ENCODE measurements at places on chromosomes 6 and 20. TPM values are rescaled to one million over a fixed set of nuclear protein-coding genes. Genes with fewer than 3 reads are reported as not detected.

- H3K36me3 ChIP-seq = no peaks in the 10 kb centered on the region
- H3K27ac ChIP-seq = no peak overlapping the region
- H3K4me1 ChIP-seq = no peaks in the 10 kb centered on the region
- no peak for DNase-seq
These were observed 16.2 kb downstream of the RAB44 start for GRCh38 chr6:36713846-36714245.

DNA sequence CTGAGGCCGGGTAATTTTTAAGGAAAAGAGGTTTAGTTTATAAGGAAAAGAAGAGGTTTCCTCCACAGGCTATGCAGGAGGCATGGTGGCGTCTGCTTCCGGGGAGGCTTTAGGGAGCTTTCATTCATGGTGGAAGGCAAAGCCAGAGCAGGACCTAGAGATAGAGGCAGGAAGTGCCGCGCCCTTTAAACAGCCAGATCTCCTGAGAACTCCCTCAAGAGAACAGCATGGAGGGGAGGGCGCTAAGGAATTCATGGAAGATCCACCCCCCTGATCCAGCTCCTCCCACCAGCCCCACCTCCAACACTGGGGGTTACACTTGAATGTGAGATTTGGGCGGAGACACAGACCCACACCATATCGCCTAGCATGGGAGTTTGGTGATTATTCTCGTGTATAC is 13.9 kb upstream of the DACT2 start:
- H3K4me1 ChIP-seq = no peaks in the 10 kb centered on the region
- H3K27ac ChIP-seq = no peak overlapping the region
- H3K27me3 ChIP-seq = peaks cover 22% of the 10 kb centered on the region
- no peak overlapping the region for H3K4me3 ChIP-seq
- no peaks in the 10 kb centered on the region for H3K36me3 ChIP-seq
- no peak for DNase-seq

GRCh38 chr20:59322585-59323454 is 22.4 kb downstream of the EDN3 start:
- H3K4me3 ChIP-seq = no peak overlapping the region
- no peak for DNase-seq
- peaks cover 8% of the 10 kb centered on the region for H3K27me3 ChIP-seq
- no peaks in the 10 kb centered on the region for H3K4me1 ChIP-seq

MAP7 gene
- 0.16 TPM for total RNA-seq

All from naive thymus-derived CD8-positive, alpha-beta T cell (primary cell).